ENCODE measurements at places on chromosomes 3 and 15. TPM values are rescaled to one million over a fixed set of nuclear protein-coding genes. Genes with fewer than 3 reads are reported as not detected.

ANKDD1A gene
- 3.2 TPM for total RNA-seq

DNA sequence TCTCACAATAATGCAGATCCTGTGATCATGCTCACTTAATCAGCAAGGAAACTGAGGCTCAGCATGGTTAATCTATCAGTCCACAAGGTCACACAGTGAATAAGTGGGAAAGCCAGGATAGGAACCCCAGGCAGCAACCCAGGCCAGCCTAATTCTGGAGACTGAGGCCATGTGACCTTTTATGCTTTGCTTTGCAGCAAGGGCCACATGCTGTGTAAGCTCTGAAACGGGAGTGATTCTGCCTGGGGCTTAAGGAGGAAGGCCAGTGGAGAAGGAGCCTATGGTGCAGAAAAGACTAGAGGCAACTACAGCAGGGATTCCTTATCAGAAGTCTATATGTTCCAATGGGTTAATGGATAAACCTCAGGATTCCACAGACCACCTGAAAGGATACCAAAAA lies 157.6 kb upstream of the PPP2R3A start:
- no peak for DNase-seq

DNA sequence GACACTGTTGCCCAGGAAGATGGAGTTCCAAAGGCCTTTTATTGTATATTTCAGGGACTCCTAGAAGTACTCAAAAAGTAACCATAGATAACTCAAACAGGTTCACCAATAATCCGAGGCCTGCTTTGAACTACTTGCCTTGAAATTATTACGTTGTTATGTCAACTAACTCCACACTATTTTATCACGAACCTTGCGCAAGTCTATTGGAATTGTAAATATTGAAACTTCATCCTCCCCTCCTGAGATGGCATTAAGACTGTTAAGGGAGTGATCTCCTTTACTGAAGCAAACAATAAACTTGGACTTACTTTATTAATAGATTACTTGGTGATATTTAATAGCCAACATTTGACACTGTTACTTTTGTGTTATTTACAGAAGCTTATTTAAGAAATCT lies 199.6 kb upstream of the GADL1 start:
- DNase-seq, result no peak

GRAMD2A gene
- total RNA-seq, result 18.7 TPM

DNA sequence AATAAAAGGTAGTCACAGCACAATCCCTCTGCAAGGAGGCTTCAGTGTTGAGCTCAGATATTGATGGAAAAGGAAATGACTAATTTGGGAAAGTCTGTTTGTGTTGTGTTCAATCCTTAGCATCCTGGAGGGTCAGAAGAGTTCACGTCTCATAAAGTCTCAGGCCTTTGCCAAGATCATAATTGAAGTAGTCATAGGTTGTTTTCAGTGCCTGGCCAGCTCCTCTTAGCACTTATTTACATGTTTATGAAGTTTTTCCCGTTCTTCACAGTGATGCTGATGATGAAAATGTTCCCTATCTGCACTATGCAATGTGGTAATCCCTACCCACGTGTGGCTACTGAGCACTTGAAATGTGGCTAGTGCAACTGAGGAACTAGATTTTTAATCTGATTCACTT lies 61.6 kb upstream of the TGFBR2 start:
- no peak for DNase-seq

BDH1 gene
- total RNA-seq, result 16.4 TPM

TMCO5A gene
- not detected for total RNA-seq

DNA sequence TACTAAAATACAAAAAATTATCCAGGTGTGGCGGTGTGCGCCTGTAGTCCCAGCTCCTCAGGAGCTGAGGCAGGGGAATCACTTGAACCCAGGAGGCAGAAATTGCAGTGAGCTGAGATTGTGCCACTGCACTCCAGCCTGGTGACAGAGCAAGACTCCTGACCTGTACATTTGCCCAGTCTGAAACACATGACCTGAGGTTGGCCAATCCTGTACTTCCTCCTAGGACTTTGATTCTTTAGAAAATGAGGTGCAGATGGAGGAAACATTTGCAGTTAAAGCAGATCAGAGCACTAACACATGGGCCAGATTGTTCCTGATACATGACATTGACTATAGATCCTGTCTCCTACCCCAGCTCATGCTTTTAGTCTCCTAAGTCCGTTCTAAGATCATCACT lies 28.9 kb upstream of the LPP start:
- DNase-seq, result no peak

C3orf80 gene
- not detected for total RNA-seq

DNA sequence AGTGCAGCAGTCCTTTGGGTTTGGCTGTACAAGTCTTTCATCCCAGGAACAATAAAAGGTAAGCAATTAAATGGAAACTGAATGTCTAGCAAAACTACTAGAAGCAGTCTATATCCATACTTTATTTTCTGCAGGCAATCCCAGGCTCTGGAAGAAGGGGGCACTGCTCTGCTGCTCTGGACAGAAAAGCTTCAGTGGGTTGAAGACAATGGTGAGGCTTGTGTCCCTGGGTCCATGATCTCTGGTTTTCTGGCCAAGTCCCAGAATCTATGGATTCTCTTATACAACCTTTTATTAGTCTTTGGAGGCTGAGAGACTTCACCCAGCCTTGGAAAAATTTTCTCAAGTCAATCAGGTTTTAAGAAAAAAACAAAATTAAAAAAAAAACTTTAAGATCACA lies 35.6 kb downstream of the SCAP start:
- DNase-seq, result peak; percentile 7

CHRNA3 gene
- not detected for total RNA-seq

UBA7 gene
- total RNA-seq, result 77.4 TPM

GRCh38 chr3:3446251-3446650 lies 266.8 kb upstream of the CRBN start:
- no peak for DNase-seq

DNA sequence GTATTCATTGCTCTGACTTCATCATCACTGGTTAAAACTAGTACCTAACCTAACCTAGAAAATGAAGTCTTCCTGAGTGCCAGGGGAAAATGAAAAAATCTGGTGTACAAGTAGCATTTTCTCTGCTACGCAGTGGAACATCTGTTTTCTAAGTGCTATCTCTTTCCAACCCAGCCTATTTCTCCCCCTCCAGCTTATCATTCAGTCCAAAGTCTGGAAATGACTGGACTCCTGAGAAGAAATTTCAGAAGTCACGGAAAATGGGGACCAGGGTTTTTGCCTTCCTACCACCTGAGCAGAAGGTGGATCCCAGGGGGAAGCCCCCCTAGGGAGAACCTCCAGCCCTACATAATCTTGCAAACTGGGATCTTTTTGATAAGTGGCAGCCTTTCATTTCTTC lies 9.6 kb upstream of the GLCE start:
- DNase-seq, result no peak

GRCh38 chr3:110624576-110624975 lies 447.0 kb upstream of the NECTIN3 start:
- DNase-seq, result no peak

DNA sequence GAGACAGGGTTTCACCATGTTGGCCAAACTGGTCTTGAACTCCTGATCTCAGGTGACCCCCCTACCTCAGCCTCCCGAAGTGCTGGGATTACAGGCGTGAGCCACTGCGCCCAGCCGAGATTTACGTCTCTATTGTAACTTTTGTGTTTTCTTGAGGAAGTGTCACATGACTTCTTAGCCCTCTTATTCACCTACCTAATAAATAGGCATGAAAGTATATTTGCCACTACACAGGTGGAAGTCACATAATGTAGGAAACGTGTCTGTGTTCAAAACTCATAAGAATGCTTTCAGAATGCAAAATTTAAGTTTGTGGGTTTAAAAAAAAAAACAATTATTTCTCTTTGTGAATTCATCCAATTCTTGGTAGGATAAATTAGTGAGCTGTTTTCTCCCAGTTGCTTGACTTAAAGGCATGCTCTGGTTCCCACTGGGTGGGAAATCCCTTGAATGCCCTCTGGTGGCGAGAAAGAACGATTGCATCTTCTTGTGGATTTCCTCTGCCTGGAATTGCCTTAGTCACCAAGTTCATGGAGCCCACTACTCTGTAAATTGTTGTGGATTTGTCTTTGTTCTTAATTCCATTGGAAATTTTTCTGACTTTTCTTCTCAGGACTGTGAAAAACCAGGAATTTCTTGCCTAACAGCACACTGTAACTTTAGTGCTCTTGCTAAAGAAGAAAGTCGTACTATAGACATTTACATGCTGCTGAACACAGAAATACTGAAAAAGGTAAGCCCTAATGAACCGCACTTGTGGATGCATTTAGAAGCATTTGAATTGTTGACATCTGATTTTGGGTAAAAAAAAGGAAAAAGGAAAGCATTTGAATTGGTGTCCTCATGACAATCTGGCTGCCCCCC lies 82.2 kb upstream of the CTDSPL start:
- DNase-seq, result no peak

MASP1 gene
- total RNA-seq, result 1.3 TPM

SERINC4 gene
- total RNA-seq, result not detected

- no peak for DNase-seq
Measured at GRCh38 chr15:63554337-63554927, 42.8 kb upstream of the FBXL22 start.

GRCh38 chr3:39277893-39278615 lies 1.8 kb downstream of the CX3CR1 start:
- DNase-seq, result no peak

PSTPIP1 gene
- total RNA-seq, result 2.6 TPM
